H9 (cell line): ENCODE measurements at places on chromosomes 3 and 15.
A peak's percentile ranks its signal among the peaks of the same experiment; 100 is the strongest.

DNA sequence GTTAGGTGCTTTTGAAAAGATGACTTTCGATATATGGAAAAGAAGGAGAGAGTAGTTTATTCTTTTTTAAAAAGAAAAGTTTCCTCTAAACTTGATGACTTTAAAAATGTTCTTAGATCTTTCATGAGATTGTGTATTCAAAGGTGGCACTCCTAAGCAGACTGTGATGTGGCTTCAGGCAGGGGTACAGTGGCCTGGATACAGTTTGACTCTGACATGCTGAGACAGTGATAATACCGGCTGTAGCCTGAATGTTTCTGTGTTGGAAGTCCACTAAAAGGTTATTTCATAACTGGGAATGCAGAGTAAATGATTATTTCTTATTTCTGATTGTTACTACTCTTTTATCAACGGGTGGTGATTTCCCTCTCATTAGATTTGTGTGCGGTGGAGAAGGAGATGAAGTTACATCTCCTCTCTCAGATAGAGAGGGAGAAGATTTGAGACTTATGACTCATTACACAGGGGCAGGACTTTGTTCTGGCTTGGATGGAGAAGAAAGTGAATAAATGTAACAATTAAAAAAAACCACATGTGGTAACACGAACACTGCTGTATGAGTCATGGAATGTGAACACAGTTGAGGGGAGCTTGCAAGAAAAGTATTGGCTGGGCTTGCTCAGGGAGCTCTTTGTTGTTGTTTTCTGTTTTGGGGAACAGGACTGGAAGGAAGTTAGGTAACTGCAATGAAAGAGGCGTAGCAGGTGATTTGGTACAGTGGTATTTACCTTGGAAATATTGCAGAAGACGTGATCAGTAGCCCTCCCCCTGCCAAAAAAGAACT lies 21.6 kb downstream of the SPTSSB start:
- no peaks in the 10 kb centered on the region for H3K36me3 ChIP-seq
- no peaks in the 10 kb centered on the region for H3K27me3 ChIP-seq
- no peak overlapping the region for H3K4me3 ChIP-seq
- no peak for DNase-seq
- H3K27ac ChIP-seq: no peak overlapping the region
- no peaks in the 10 kb centered on the region for H3K4me1 ChIP-seq

- H3K4me3 ChIP-seq: no peak overlapping the region; the same call in 2 of the 3 replicates
- no peak overlapping the region for H3K27ac ChIP-seq
- no peaks in the 10 kb centered on the region for H3K27me3 ChIP-seq
- no peaks in the 10 kb centered on the region for H3K36me3 ChIP-seq
- DNase-seq: peak; percentile 78
- H3K4me1 ChIP-seq: 0 out of 2 replicates have a peak, but pooled peaks cover 4% of the 10 kb centered on the region
Observed at GRCh38 chr3:52820736-52821135, 9.7 kb downstream of the ITIH4 start.

DNA sequence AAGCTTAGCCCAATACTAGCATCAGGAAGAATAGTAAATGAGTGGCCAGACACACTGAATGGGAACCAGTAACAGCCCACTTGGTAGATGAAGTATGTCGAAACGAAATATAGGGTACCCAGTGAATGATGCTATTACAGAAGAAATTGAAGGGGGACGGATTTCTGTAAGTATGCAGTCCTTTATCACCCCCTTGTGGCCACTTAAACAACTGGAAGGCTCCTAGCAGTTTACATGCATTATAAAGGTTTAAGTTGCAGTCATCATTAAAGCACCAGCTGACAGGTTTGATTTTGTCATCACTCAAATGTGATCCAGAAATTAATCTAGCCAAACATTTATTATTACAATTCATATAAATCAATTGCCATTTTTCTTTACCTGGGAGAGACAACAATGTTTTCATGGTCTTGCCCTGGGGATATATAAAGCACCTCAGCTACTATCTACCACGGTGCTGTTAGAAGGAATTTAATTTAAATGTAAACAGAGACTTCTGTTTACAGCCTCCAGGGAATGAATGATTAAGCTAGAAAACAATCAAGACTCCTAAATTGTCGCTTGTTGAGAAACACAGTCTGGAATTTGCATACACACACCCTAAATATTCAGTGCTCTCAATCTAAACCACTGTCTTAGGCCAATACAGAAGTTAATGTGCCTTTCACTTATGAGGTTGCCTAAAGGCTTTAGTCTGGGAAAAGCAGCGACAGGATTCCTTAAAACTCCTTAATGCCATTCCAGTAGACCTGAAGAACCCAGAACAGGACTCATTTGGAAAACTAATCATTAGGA lies 7.8 kb downstream of the EIF1B start:
- H3K4me3 ChIP-seq: no peak overlapping the region
- H3K36me3 ChIP-seq: peaks cover 7% of the 10 kb centered on the region

DNA sequence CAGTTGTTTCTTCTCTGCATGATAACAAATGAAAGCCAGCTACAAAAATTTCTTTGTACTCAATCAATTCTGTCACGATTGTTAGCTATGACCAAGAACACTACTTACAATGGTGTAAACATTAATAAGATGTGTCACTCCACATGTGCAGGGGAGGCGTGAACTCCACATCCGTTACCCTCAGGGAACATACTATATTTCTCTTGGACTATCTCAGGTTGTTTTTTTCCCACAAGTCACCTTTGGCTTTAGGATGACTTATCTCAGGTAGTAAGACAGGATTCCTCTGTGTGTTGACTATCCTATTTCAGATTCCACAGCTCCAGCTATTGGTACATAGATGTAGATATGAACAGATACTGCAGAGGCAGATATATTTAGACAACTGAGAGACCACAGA lies 423.3 kb upstream of the GRM7 start:
- no peak overlapping the region for H3K27ac ChIP-seq
- H3K4me1 ChIP-seq: no peaks in the 10 kb centered on the region
- no peak for DNase-seq
- H3K4me3 ChIP-seq: no peak overlapping the region
- H3K36me3 ChIP-seq: no peaks in the 10 kb centered on the region

GRCh38 chr3:30640851-30641250 lies 34.5 kb downstream of the TGFBR2 start:
- H3K36me3 ChIP-seq: peaks cover 16% of the 10 kb centered on the region
- H3K4me1 ChIP-seq: peaks cover 5% of the 10 kb centered on the region; the same call in 1 of the 2 replicates
- no peak overlapping the region for H3K4me3 ChIP-seq
- DNase-seq: no peak
- no peaks in the 10 kb centered on the region for H3K27me3 ChIP-seq

- no peak overlapping the region for H3K4me3 ChIP-seq
- H3K27ac ChIP-seq: no peak overlapping the region
- H3K27me3 ChIP-seq: no peaks in the 10 kb centered on the region
Observed at GRCh38 chr3:78887029-78887428, 880.8 kb downstream of the ROBO1 start.

GRCh38 chr3:42472555-42472954 lies 29.9 kb upstream of the VIPR1 start:
- H3K4me3 ChIP-seq: no peak overlapping the region
- no peak overlapping the region for H3K27ac ChIP-seq
- no peaks in the 10 kb centered on the region for H3K36me3 ChIP-seq
- no peaks in the 10 kb centered on the region for H3K4me1 ChIP-seq
- H3K27me3 ChIP-seq: no peaks in the 10 kb centered on the region
